ENCODE measurements at places on chromosomes 12 and 14.

GRCh38 chr12:106096376-106096775 is 42.4 kb downstream of the NUAK1 start:
- DNase-seq = no peak

GRCh38 chr12:119902084-119902509 is 25.0 kb upstream of the CIT start:
- DNase-seq = peak; percentile 87

DNA sequence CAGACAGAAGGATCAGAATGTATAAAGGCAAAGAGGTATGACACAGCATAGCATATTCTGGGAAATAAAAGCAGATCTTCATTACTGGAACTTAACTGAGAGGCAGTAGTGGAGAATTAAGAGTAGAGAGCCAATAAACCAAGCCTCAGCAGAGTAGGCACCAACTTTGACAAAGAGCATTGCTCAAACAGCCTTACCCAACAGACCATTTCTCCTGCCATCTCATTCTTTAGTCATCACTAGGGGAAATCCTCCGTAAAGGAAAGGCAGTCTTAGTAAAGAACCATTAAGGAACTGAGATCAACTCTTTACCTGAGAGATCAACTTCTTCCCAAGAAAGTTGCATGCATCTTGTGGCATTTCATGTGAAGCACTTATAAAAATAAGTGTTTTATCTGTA is 36.6 kb downstream of the SENP1 start:
- peak; percentile 4 for DNase-seq

- no peak for DNase-seq
These were observed 8.3 kb upstream of the CHST11 start for GRCh38 chr12:104448451-104448850.

DNA sequence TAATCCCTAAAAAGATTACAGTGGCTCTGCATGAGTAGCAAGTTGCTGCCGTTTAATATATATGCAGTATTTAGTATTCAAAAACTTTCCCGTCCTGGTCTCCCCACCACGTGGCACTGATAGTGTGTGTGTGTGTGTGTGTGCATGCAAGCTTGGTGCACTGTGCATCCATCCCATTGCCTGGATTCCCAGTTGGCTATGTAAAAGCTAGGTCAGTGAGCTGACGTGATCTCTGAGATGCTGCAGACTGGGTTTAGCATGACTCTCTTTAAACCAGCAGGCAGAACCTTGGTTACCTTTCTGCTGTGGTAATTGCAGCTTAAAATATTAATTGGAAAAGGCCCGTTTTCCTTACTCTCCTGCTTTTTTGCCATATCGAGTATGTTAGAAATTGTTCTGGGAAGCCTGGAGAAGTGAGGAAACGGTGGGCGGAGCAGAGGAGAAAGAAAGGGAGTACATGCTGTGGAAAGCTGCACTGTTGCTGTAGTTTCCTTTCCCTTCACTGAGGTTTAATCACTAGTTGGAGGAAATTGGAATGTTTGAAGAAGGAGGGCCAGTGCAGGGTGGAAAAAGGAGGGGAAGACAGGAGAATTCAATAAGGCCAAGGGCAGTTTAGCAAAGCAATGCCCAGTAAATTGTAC is 4.0 kb upstream of the CNTN1 start:
- DNase-seq = no peak

GRCh38 chr14:92897922-92898565 is 24.9 kb upstream of the CHGA start:
- DNase-seq = peak; percentile 49

GRCh38 chr12:92424338-92424737 is 278.5 kb upstream of the PLEKHG7 start:
- DNase-seq = peak; percentile 16

Measured in MV-4-11 (cell line).